ENCODE measurements at places on chromosomes 12 and 14.

DNA sequence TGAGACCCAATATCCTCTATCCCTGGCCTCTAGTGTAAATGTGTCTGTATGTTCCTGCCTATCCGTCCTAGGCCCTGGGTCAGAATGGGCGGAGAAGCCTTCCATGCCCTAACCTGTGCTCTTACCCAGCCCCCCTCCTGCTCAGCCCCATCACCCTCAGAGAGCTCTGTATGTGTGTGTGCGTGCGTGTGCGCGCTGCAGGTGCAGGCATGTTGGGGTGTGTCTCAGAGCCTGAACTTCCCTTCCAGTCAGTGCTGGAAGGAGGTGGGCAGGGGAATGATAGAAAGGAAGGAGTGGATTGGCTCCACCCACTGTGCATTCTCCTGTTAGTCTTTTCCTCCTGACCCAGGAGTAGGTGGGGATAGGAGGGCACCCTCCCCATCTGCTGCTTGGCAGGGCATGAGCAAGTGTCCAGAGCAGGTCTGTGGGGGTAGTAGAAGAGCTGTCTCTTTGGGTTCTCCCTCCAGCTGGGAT lies 7.2 kb downstream of the NAB2 start:
- no peak for DNase-seq

- DNase-seq, result no peak
Measured at GRCh38 chr12:10068644-10069043, 30.1 kb downstream of the CLEC1A start.

- no peak for DNase-seq
Measured at GRCh38 chr14:103026988-103027387, 30.4 kb downstream of the CDC42BPB start.

DNA sequence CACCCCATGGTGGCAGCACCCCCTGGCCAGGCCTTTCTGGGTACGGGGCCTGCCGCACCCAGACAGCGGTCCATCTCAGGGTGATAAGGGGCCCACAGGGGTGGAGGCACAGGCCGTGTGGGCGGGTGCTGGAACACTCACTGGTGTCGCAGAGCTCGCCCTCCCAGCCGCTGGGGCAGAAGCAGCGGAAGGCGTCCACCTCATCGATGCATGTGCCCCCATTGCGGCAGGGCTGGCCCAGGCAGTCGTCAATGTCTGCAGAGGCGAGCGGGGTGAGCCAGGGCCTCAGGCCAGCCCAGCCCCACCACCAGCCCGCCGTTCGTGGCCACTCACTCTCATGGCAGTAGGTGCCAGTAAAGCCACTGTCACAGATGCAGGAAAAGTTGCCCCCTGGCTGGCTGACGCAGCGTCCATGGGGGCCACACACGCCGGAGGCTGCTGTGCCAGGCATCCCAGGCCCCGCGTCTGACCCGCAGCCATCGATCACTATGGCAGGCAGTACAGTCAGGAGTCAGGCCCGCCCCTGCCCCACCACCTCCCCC lies 19.9 kb downstream of the JAG2 start:
- DNase-seq, result no peak

DNA sequence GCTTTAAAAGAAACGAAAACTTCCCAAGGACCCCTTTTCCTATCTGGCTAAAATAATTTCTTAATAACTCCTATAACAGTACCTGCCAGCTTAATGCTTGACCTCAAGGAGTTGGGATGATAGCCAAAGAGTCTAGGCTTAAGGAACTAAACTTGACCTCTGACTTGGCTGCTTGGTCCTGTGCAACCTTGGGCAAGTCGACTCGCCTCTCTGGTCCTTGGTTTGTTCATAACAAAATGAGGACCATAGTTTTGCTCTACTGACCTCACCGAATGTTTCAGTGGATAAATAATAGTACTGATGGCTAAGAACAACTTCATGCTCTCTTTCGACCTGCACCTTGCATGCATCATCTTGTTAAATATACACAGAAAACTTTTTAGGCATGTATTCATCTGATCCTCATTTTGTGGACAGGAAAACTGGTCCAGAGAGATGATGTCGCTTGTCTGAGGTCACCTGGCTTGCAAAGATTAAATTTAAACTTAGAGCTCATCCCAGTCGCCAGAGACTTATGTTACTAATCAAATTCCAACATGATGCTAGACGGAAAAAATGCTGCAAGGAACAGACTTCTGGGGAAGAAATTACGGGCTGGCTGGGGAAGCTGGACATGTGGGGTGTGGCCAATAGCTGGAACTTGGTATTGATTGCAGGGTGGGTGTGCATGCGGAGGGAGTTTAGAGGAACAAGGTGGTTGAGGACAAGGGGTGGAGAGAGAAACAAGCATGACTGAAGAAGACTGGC lies 38.0 kb upstream of the WSCD2 start:
- no peak for DNase-seq

DNA sequence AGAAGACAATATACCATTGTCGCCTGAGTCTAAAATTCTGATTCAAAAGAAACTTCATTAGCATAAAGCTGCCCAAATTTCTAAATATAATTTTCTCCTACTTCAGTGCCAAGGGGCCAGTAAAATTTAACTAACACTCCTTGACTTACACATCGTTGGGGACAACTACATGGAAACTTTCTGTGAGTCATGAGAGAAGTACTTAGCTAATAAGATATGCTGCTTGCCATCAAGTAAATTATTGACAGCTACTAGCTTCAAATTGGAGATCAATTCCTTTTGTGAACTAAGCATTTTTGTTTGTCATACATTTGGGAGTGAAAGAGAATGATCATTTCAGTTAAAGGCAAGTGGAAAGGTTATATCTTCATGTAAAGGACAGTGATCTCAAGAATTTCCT lies 373.3 kb downstream of the MDGA2 start:
- DNase-seq, result no peak

DNA sequence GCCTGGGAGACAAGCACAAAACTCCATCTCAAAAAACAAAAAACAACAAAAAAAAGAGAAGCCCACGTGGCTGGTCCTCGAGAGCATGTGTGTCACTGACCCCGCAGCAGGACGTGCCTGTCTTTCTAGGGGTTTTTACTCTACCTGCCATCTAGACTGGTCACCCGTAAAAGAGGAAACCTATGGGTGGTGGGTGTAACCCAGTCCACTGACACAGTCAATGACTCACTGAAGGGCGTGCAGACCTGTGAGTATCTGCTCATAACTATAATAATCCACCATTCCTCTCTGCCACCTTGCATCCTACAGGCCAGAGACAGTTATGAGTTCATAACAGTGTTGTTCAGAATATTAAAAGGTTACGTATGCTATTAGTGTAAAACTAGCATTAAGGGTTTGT lies 4.6 kb downstream of the GOLGA3 start:
- DNase-seq, result no peak

DNA sequence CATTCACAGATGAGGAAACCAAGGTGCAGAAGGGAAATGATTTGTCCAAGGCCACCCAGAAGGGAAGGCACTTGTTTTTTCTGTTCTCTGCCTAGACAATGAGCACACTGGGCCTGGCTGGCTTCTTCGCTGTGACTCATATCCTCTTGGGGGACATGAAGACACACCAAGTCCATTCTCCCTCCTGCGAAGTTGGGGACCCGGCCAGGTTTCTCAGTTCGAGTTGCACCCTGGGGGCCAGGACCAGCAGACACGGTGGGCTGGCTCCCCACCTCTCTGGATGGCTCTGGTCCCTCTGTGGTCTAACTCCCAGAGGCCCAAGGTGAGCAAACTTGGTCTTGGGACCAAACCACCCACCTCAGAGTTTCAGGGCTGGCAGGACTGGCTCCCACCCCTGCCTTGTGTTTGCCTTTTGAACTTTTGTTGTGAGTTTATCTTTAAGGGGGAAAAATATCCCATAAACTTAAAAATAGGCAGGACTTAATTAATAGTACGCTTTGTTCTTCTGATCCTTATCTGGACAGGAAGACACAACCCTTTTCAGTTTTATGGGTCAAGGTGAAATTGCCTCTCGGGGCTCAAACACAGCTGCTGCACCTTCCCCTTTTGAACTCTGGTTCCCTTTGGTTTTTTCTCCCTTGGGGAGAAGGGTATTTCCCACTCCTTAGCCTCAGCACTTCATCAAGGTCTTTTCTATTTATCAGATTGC lies 9.0 kb upstream of the MLEC start:
- no peak for DNase-seq

DNA sequence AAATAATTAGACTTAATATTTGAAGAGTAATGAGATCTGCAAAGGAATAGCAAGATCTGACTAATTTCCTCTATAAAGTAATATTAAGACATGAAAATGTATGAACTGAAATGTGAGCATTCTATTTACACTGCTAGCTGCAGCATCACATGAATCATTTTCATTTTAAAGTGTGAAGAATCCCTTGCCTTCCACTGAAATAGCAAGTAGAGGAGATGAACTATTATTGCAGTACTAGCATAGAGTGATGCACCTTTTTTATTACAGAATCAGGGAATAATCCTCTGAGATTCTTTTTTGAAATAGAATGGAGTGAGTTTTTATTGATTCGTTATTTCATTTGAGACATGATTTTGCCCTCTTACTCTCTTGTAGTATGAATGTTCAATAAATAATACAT lies 281.9 kb upstream of the NAV3 start:
- no peak for DNase-seq

DNA sequence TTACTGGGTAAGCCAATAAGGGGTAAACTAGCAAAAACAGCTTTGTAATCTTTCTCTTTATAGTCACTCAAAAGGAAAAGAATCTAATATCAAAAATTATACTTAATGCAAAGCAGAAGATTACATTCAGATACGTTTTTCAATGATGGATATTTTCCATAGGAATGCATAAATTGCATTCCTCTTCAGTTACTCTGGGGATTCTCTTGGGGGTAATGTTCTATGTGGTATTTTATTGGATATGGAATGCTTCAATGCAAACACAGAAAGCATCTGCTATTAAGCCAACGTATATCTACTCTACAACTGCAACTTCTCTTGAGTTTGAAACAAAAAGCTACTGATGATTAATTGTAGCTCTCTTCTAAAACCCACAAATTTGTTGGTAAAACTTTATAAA lies 106.0 kb downstream of the SLC41A2 start:
- DNase-seq, result no peak

DNA sequence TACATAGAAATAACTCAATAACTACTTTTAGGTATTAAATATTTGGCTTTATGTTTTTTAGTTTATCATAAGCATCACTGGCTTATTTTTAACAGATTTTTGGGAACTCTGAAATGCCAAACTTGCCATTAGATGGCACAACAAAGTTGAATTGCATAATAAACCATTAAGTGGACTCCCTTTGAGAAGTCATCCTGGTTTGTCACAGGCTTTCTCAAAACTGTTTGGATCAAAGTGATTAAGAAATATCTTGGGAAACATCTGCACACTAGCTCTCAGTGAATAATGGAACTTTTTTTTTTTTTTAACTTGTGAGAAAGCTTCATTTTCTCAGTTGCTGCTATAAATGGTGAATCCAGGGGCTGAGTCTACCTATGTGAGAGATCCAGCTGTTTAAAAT lies 4.3 kb downstream of the SLC16A7 start:
- no peak for DNase-seq

GRCh38 chr12:3200032-3200617 lies 122.9 kb downstream of the TSPAN9 start:
- DNase-seq, result no peak

- no peak for DNase-seq
Measured at GRCh38 chr12:48758186-48758585, 30.7 kb downstream of the ADCY6 start.

DNA sequence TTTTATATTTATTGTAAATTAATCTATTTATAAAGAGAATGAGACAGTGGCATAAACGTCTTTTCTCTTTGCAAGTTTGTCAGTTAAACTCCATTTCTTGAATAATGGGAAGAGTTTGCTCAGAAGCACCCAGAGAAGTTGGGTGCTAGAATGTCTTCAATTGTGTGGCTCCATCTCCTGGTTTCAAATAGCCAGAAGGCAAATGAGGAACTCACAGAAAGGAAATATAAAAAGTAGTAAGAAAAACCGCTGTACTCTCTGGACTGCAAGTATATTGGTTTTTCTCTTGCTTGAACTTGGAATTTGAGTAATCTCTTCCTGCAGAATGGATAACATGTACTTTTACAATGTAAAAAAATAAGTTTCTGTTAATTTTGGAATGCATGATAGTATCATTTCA lies 217.5 kb downstream of the DPY19L2 start:
- DNase-seq, result no peak

- DNase-seq, result no peak
Measured at GRCh38 chr12:89225808-89226411, 126.4 kb downstream of the DUSP6 start.

GRCh38 chr14:71203306-71203705 lies 296.0 kb downstream of the PCNX1 start:
- no peak for DNase-seq

GRCh38 chr12:122917507-122918121 lies 21.7 kb upstream of the VPS37B start:
- no peak for DNase-seq

DNA sequence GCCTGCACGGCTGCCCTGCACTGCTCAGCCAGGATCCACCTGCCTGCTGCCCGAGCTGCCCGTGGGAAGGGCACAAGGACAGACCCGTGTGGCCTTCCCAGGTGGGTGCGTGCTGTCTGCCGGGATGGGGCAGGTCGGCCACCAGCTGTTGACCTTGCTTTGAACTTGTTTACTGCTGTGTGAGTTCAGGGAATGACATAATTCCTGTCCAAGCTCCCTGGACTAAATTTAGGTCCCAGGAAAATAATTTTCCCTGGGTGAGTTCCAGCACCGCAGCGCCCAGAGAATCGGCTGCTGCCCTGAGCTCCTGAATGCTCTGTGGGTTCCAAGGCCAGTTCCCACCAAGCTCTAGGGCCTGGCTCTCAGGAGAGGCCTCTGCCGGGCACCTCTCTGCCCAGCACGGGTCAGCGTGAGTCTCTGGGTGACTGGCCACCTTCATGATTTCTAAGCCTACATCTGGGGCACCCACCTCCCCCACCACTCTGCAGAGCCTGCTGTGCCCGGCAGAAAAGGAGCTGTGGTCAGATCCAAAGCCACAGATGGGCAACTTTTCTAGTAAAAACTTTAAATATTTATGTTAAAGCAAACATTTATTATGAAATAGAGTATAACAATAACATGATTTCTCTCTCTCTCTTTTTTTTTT lies 27.2 kb upstream of the MLXIP start:
- no peak for DNase-seq

GRCh38 chr12:57817261-57817989 lies 1.1 kb downstream of the AVIL start:
- no peak for DNase-seq

GRCh38 chr14:80576401-80576800 lies 365.1 kb upstream of the DIO2 start:
- DNase-seq, result no peak

DNA sequence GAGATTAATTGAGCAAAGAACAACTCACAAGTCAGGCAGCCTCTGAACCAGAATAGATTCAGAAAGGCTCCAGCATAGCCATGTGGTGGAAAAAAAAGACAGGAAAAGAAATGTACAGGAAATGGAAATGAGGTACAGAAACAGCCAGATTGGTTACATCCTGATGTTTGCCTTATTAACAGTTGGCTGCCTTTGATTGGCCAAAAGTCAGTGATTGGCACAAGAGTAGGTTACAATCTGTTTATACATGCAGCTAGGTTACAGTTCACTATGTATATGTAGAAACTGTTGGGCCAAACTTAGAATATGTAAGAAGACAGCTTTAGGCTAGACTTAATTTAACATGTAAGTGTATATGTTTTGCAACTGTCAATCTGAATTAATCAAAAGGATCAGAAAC lies 118.9 kb downstream of the UNC79 start:
- DNase-seq, result peak; percentile 23
